Naive thymus-derived CD4-positive, alpha-beta T cell (primary cell): ENCODE measurements at places on chromosomes 12 and 14. TPM values are rescaled to one million over a fixed set of nuclear protein-coding genes. Genes with fewer than 3 reads are reported as not detected.
A peak's percentile ranks its signal among the peaks of the same experiment; 100 is the strongest.

DNA sequence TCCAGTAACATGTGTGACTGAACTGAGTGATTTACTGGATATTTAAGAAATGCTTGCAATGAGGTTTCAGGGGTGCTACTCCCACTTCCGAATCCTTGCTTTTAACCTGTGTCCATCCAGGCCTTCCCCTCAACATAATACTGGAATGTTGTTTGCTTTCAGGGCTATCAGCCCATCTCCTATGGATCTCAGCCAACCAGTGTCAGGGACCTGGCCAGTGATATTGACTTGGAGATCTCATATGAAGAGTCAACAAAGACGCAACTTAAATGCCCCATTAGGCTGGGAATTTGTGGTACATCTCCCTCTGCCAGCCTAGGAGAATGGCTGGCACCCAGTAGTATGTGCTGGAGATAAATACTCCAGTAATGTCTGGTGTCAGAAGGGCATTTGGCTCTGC lies 889 bp upstream of the IFT43 start:
- DNase-seq = no peak

- DNase-seq = no peak
Measured at GRCh38 chr12:65184176-65184857, 14.9 kb downstream of the LEMD3 start.

DNA sequence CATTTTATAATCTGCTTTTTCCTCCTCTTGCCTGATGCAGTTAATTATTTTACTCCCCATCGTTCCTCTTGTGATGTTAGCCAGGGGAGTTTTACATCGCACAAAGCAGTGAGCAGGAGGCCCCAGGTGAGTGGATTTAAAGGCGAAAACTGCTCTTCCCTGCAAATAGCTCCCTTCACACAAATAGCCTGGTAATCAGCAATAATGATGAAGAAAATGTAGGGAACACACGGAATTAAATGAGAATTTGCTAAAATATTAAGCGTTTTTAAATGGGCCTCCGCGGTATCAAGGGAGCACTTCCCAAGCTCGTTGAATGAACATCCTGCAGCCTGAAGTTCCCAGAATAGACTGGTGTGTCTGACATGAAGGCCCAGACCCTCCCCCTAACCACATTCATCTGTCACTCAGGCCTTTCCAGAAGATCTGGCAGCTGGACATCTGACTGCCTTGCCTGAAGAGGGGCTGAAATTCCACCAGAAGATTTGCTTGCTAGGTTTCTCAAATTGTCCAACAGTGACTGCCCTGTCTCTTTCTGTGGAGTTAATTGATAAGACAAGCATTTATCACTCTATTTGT lies 127.2 kb downstream of the CCDC60 start:
- DNase-seq = no peak

- no peak for DNase-seq
Measured at GRCh38 chr12:43287706-43288383, 264.2 kb downstream of the ADAMTS20 start.

DNA sequence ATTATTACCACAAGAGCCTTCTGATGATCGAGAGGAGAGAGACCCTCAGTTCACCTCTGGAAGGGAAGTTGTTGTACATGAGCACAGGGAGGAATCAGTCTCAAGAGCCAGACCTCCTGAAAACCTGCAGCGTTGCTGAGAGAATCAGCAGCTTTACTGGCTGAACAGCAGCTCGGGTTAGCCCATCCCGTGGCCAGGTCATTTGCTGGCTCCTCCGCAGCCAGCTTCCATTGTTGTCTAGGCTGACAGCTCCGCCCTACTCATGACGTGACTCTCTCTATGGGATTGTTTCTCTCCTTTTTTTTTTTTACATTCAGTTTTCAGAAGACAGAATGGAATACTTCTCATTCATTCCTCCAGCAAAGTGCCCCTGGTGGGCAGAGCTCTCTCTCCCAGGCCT lies 69.9 kb downstream of the TGFB3 start:
- no peak for DNase-seq

The NPAS3 gene
- total RNA-seq = not detected in 2 replicates

DNA sequence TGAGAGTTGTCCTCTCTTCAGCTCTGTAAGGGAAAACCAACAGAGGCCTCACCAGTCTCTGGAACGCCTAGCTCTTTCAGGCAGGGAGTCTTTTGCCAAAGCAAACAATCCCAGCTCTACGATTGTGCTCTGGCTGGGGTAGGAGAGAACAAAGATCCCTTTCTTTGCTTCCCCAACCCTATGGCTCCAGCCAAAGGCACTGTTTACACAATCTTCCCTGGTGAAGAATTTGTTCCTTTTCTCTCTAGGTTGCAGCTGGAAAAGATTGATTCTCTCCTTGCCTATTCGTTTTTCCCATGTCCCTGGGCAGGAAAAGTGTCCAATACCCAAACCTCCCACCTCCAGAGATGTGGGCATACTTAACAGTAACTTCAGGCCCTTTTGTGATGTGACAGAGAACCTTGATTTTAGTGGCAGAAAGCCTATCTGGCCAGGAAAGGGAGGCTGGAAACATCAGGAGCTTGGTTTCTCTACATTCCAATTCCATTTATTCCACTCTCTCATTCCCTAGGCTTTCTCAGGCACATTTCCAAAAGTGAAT lies 16.8 kb downstream of the ATP5MC2 start:
- DNase-seq = no peak

The KCNC2 gene
- not detected for total RNA-seq

DNA sequence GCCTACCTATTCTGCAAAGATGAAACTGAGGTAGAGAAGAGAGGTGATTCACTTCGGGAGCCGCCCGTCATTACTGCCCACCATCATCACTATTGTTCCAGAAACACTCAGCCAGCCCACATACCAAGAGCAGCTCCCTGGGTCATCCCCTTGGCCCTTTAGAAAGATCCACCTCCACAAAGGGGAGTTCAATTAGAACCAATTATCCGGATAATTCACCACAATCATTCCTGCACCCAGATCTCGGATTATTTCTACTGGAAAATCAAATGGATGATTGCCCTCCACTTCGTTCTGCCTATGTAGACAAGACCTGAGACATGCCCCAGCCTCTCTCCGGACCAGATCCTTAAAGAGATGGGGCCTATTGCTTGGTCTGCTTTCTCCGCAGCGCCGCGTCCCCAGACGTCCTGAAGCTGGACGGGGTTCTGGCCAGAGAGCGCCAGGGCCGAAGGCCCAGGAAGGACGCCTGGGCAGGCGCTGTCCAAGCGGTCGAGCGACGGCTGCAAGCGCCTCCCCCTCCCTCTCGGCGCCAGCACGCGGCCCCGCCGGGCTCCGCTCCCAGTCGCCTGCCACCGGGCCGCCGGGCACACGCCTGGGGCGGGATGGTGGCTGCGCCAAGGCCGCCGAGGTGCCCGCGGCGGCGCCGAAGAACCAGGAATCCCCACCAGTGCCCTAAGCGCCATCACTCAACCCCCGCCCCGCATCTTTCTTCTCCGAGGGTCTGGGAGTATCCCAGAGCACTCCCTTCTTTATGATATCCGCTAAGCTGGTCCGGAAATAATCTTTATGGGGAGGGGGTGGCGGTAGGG lies 1.3 kb upstream of the ASCL1 start:
- DNase-seq = no peak

DNA sequence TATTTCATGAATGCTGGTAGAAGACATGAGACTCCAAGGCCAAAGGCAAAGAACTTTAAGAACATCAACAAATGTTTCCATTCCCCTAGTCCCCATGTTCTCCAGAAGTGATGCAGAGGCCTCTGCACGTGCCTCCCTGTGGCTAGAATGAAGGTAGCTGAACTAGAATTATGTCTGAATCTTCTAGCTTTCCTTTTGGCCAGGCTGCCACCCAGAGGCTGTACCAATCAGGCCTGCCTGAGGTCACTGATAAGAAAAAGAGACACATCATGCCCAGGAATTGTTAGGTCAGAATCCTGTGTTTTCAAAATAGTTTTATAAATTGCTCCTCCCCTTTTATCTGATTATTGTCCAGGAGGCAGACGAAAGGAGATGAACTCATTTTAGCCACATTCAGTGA lies 188.0 kb upstream of the SLC16A7 start:
- DNase-seq = no peak

DNA sequence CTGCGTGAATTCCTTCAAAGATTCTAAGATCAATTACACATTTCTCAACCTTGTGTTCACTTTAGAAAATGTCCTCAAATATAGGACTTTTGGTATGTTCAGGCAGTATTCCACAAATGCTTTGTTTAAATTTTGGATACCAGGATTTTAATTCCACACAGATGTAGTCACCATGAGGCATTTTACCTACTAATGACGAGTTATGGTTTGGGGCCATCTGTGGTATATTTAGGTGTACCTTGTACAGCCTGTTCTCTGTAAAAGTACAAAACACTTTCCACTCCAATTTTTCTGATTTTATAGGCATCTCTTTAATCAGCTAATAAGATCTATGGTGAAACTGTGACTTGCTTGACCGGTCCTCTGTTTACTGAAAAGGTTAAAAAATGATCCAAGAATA lies 275.7 kb upstream of the PRICKLE1 start:
- DNase-seq = no peak

The ADIPOR2 gene
- total RNA-seq = 36.4 TPM

The ADAM20 gene
- total RNA-seq = 0.83 TPM

The DHRS4 gene
- total RNA-seq = 14.7 TPM

DNA sequence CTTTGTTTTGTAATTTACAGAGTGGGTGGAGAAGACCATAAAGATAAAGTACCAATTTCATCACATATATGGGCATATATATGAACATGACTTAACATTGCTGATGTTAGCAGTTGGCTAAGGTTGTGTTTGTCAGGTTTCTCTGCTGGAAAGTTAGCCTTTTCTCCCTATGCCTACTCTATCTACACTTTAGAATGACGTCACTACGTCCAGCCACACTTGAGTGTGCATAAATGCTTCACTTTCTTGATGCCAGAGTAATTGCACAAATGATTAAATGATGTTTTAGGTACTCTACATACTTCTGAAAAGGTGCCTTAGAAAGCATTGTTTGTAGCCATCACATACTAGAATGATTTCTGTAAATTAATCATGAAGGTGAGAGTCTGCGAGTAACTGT lies 759.2 kb upstream of the MGAT4C start:
- DNase-seq = no peak

DNA sequence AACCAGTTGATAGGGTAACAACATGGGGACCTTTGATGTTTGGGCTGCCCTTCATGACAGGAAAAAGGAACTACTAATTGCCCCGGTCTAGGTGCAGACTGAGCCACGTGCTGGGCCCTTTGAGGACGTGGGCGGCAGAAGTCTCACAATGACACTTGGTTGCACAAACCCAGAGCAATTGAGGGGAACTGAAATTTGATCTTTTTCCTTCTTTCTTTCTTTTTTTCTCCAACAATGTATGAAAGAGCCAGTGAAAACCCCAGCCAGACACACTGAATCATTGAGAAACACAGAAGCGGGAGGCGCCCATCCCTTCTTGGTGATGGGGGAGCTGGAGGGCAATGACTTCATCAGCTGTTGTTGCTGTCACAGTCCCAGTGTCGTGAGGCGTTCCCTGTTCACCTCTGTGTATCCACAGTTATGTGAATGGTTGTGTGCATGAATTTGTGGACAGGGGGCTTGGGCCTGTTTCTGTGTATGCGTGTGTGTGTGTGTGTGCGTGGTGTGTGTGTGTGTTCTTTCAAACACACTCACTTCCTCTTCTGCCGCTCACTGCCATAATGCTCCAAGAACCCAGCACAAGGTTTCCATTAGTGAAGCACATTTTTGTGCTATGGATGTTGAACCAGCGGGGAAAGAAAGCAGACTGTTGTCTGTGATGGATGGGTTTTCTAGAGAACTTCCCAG lies 137.5 kb upstream of the CCND2 start:
- DNase-seq = no peak

- no peak for DNase-seq
Measured at GRCh38 chr14:35352274-35353233, 52.0 kb downstream of the NFKBIA start.

GRCh38 chr12:1978078-1978862 lies 26.0 kb downstream of the DCP1B start:
- no peak for DNase-seq

The LEMD3 gene
- total RNA-seq = 60.1 TPM

- DNase-seq = no peak
Measured at GRCh38 chr12:31574803-31575575, 15.9 kb downstream of the DENND5B start.

DNA sequence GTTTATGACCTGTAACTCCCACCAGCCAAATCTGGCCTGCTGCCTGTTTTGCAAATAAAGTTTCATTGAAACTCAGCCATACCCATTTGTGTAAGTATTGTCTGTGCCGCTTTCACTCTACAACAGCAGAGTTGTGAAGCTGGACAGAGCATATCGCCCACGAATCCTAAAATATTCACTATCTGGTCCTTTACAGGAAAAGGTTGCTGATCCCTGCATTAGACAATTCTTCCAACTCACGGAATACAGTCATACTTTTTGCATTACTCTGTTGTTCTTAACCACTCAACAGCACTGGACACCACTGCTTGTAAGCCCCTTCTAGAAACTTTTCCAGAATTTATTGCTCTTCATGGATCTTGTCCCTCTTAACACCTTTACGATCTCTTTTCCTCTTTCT lies 435.4 kb downstream of the EGLN3 start:
- DNase-seq = no peak

- DNase-seq = no peak
Measured at GRCh38 chr12:1744932-1745331, 54.1 kb downstream of the ADIPOR2 start.

- DNase-seq = no peak
Measured at GRCh38 chr12:58154359-58154758, 213.0 kb downstream of the ATP23 start.

The SGPP1 gene
- 17.7 and 17.9 TPM in 2 replicates for total RNA-seq

DNA sequence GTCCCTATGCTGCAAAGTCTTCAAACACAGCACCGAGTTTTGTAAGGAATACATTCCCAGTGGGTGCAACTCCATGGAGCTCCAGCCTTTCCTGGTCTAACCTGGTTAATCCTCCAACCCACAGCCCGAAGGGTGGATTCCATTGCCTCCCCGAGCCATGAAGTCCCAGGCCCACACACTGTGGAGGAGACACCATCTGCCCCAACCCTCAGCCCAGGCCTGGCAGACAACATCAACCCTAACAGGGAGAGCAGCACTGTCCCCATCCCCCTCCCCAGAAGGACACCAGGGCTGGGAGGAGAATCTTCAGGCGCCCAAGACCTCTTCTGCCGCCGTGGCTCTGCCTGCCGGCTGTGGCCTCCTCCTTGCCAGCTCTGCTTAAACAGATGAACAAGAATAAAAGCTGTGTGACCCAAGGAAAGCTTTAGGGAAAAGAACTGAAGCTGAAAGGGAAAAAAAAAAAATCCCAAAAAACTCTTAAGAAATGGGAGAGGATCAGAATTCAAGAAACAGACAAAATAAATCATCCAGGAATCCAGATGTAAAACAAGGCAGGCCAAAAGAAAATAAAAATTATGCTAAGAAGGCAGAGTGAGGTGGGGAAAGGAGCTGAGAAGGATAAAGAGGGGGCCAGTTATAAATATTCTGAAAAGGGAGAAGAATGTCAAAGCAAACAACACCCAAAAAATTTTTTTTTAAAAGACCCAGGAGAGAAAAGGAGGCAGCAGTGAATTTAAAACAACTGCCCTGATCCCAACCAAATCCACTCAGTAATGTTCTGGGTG lies 16.0 kb upstream of the ZFP36L1 start:
- no peak for DNase-seq

The KCNH3 gene
- 5.2 TPM for total RNA-seq

The PTCSC3 gene
- not detected for total RNA-seq

The TPPP2 gene
- total RNA-seq = not detected in 2 replicates

The SLC35E3 gene
- 12.1 TPM for total RNA-seq

- DNase-seq = peak; percentile 58
Measured at GRCh38 chr14:21557084-21557901, 22.6 kb downstream of the OR10G3 start.

The DICER1 gene
- total RNA-seq = 61.5 and 67.4 TPM in 2 replicates
